ENCODE measurements at places on chromosomes 5 and 9.

GRCh38 chr9:38352530-38353328 is 39.8 kb upstream of the ALDH1B1 start:
- DNase-seq: no peak

- DNase-seq: no peak
Measured at GRCh38 chr5:20556115-20556763, 568.2 kb upstream of the CDH18 start.

- no peak for DNase-seq
Measured at GRCh38 chr9:97933297-97933998, 4.5 kb downstream of the HEMGN start.

- DNase-seq: no peak
Measured at GRCh38 chr5:67528953-67529352, 332.4 kb upstream of the CD180 start.
